CD4-positive, alpha-beta T cell treated with Interleukin-12 subunit alpha and Interleukin-12 subunit beta, for 1 hour (primary cell): ENCODE measurements at places on chromosomes 3 and 15.

DNA sequence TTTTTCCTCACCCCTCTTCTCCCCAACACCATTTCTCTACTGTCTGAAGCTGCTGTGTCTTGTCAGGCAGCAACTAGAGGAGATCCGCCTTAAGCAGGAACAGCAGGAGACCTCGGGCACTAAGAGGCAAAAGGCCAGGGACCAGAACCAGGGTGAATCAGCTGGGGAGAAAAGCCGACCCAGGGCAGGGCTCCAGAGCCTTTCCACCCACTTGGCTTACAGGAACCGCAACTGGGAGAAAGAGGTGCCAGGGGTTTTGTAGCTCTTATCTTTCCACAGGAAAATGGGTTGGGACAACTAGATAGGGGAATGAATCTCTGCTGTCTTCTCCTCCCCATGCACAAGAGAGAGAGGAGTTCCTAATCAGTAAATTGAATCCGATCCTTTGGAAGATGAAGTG lies 3.0 kb upstream of the NGRN start:
- no peak for DNase-seq

GRCh38 chr3:7546253-7546652 lies 685.3 kb downstream of the GRM7 start:
- no peak for DNase-seq

DNA sequence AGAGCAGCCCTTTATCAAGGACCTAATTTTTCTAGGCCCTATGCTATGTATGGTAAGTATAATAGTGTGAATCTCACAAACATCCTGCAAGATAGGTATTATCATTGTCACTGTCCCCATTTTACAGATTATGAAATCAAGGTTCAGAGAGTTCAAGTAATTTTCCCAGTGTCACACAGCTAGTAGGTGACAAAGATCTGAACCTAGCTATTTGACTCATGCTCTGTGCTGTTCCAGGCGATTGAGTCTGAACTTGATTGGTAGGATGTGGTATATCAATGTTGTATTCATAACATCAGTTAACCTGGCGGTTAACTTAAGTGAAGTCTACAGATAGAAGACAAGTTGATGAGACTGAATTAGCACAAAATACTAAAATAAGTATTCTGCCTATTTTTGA lies 229.9 kb downstream of the CHST2 start:
- no peak for DNase-seq

DNA sequence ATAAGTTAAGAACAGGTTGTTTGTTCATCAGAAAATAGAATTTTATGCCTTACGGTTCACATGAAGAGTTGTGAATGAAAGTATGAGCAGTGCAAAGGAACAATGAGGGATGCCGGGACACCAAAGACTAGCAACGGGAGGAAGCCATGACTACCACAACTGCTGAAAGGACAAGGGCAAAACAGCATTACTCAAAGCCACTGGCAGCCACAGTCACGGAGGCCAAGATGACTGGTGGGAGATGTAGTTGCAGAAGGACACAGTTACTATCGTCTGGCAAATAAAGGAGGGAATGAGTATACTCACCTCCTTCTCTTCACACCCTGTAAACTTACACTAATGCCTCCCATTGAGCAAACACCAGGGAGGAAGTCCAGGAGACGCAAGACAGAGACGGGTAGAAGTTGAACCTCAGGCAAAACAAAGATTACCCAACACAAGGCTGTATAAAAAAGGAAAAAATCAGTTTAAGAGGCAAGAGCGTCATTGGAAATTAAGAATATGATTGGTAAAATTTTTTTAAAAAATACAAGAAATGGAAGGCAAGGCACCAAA lies 675.5 kb downstream of the FHIT start:
- no peak for DNase-seq

DNA sequence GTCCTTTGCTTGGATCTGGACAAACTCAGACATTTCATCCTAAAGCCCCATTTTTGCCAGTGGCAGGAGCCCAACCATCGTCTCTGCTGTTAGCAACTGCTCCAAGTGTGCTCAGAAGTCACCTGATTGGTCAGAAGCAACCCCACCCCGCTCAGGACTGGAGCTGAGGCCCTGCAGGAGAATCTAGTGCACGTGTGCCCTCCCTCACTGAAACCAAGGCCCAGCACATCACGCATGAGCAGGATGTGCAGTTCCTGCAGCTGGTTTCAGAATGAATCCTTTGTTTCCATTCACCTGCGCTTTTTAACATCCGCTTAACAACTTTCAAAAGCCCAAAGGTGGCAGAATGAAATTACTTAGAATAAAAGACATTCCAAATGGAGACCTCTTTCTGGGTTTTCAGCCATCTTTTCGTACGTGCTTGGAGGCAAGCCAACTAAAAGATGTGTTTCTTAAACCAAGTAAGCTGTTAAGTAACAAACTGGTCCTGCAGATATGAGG lies 81.2 kb downstream of the SRGAP3 start:
- peak; percentile 7 for DNase-seq

- DNase-seq: peak; percentile 87
Observed at GRCh38 chr15:94230883-94231722, at the start of gene MCTP2. MCTP2 (plus strand) TSS chr15:94231561; CDS start chr15:94298266, 66,705 bp downstream.

DNA sequence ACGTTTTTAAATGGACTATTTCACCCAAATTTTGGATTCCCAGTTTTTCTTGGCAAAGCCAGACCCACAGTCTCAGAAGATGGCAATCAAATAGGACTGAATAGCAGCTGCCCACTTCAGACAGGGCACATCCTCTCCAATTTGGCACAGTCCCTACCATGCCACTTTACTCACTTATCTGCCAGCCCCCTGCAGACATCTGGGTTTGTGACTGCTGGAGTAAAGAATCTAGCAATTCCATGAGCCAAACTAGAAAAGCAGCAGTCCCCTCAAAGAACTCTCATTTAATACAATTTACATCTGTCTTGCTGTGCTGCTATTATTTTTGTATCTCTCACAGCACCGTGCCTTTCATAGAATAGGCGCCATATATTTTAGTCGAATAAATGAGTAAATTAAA lies 16.0 kb upstream of the LRRN1 start:
- DNase-seq: no peak

DNA sequence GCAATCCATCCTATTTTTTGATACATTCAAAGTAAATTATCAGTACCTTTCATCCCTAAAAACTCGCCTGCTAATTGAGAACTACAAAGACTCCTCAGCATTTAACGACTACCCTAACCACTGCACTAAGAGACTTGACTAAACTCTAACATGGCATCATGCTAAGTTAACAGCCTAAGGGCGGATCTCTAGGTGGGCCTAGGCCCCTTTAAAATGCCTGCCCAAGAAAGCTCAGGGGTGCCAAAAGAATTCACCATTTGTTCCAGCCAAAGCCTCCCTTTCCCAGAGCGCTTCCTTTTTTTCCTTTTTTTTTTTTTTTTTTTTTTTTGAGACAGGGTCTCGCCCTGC lies 568 bp upstream of the NEK4 start:
- DNase-seq: no peak

- no peak for DNase-seq
Observed at GRCh38 chr3:173253471-173253870, 112.4 kb upstream of the SPATA16 start.

- DNase-seq: no peak
Observed at GRCh38 chr15:51126842-51127241, 32.1 kb upstream of the TNFAIP8L3 start.

- DNase-seq: no peak
Observed at GRCh38 chr15:50786871-50787270, 21.4 kb upstream of the SPPL2A start.

GRCh38 chr15:38324939-38325647 lies 72.5 kb downstream of the SPRED1 start:
- no peak for DNase-seq

DNA sequence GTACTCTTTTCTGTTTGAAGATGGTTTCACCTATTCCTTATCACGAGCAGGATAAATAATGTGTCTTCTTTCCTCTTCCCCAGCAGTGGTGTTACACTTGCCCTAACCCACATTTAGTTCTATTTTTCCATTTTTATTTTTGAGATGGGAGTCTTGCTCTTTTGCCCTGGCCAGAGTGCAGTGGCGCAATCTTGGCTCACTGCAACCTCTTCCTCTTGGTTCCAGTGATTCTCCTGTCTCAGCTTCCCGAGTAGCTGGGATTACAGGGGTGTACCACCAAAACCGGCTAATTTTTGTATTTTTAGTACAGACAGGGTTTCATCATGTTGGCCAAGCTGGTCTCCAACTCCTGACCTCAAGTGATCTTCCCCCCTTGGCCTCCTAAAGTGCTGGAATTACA lies 372.4 kb downstream of the FOXP1 start:
- no peak for DNase-seq

DNA sequence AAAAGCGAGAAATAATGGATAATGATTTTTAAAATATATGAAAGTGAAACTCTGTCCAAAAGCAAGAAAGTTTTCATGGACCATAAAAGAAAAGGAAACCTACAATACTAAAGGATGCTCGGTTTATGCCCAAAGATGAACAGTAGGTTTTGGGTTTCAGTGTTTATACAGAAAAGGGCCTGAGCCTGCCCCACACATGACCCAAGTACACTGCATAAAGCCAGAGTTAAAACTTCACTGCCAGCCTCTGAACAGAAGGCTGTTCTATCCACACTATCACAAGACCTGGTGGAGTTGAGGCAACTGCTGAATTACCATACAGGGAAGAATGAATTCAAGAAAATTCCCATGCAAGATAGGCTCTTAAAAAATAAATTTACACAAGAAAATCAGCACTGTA lies 165.2 kb downstream of the MECOM start:
- no peak for DNase-seq

DNA sequence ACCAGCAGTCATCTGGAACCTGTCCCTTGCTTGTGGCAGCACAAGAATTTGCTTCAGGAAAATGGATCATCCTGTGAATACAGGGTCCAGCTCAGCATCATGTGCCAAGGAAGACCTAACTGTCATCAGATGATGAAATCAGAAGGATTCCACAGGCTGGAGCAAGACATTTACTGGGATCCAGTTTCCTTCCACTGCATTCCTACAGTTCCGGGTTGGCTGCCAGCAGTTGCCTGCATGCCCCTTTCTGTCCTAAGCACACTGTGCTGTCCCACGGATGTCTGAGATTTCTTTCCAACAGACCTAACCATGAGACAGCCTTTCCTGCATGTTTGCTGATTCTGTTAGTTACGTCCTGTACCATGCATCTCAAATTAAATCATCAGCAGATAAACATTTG lies 140.7 kb downstream of the IMPG2 start:
- DNase-seq: no peak

GRCh38 chr3:106829206-106829605 lies 548.0 kb upstream of the CCDC54 start:
- DNase-seq: no peak

DNA sequence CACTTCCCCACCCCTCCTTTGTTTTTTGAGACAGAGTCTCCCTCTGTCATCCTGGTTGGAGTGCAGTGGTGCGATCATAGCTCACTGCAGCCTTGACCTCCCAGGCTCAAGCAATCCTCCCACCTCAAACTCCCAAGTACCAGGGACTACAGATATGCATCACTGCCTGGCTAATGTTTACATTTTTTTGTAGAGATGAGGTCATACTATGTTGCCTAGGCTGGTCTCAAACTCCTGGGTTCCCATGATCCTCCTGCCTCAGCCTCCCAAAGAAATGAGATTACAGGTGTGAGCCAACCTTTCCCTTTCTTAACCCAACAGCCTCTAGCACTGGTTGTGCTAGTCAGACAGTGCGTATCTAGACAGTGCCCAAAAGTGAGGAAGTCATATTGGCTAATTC lies 6.4 kb upstream of the GATM start:
- DNase-seq: no peak

- DNase-seq: no peak
Observed at GRCh38 chr3:184523825-184524615, 37.6 kb upstream of the EPHB3 start.
